ENCODE measurements at places on chromosomes 4 and X.

- DNase-seq, result no peak
Measured at GRCh38 chr4:10034136-10034535, 12.8 kb upstream of the SLC2A9 start.

DNA sequence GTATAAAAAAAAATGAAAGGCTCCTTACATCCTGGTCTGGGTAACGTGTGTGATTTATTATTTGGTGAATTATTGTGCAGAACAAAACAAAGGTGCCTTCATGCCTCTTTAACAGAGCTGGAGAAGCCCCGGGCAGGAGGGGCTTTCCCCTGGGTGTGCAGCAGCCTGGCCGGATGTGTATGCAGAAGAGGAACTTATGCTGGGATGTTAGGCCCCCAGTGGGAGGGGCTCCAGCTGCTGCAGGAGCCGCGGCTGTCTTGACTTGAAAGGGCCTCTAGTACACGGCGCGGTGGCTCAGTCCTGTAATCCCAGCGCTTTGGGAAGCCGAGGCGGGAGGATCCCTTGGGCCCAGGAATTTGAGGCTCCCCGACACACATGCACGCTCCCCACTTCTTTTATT is 16.0 kb downstream of the CCNQ start:
- DNase-seq, result no peak

DNA sequence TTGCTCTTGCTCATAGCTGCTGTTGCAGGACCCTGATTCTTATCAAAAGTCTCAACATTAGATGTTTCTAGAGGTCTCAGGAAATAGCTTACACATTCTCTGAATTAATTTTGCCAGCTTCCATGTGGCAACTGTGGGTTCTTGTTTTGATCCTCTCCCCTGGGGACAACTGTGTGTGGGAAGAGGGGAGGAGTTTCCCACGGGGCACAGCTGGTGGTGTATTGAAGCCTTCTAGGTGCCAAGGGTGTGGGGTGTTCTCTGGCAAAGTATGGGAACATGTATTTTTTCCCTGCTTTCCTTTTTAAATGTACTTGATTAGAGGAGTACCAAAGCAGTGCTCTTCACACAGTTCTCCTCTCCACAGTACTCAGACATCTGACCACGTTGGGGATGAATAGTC is 212.7 kb downstream of the RPA4 start:
- DNase-seq, result no peak

DNA sequence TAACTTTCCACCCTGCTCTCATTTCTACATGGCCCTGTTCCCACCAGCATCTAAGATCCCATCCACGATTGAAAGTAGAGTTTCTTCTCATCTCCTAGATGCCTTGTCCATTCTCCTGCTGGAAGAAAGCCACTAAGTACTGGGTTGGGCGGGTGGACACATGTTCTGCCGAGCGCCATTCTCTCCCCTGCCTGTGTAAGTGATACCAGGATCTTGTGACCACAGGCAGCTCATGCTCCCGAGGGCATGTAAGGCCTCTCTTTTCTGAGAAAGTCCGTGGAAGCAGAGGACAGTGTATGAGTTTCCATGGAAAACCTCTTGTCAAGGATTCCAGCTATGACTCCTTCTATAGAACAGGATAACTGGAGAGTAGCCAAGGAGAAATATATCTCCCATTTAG is 3.3 kb upstream of the SLC25A4 start:
- no peak for DNase-seq

- no peak for DNase-seq
Measured at GRCh38 chrX:11431786-11432185, 138.6 kb downstream of the AMELX start.

DNA sequence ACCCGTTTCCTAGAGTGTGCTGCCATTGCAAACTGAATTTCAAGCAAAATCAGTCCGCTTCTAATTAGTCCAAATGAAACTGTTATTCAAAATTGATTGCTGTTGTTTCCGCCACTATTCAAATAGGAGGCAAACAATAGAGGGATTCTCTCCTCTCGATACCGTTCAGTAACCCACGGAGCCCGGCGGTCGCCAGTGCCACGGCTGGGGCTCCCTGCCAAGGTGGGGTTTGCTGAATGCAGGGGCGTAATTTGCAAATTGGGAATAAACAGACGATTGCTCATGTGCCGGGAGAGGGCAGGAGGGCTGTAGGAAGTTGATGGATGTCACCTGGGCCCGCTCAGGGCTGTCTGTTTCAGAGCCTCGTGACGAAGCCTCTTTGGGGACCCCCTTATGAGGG is 8.8 kb downstream of the ADRA2C start:
- DNase-seq, result no peak

- no peak for DNase-seq
Measured at GRCh38 chr4:102061133-102061532, 270.6 kb downstream of the BANK1 start.

DNA sequence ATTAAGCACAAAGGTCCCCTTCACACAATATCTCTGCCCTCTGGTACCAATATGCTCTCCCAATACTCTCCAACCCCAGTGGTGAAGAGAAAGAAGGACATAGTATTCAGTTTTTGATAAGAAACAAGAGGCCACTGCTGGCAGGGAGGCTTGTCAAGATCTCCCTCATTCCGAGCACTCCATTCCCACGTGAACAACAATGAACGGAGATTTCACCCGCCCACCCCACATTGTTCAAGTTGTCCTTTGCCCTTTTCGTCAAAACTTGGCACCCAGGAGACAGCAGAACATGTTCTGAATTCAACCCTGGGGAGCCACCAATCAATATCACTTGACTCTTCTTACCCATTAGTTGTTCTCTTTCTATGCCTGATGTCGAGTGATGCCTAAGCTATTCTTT is 54.2 kb upstream of the SLC25A4 start:
- DNase-seq, result no peak

GRCh38 chr4:150215601-150216000 is 137.4 kb downstream of the DCLK2 start:
- no peak for DNase-seq

DNA sequence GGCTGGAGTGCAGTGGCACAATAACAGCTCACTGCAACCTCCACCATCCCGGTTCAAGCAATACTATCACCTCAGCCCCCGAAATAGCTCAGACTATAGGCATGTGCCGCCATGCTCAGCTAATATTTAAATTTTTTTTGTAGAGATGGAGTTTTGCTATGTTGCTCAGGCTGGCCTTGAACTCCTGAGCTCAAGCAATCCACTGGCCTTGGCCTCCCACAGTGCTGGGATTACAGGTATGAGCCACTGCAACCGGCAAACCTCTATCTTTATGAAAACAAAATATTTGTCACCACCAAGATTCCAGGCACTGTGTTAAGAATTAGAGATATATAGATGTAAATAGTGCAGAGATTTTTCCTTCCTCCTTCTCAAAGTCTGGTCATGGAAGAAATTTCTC is 232.5 kb downstream of the ANKRD50 start:
- DNase-seq, result no peak

DNA sequence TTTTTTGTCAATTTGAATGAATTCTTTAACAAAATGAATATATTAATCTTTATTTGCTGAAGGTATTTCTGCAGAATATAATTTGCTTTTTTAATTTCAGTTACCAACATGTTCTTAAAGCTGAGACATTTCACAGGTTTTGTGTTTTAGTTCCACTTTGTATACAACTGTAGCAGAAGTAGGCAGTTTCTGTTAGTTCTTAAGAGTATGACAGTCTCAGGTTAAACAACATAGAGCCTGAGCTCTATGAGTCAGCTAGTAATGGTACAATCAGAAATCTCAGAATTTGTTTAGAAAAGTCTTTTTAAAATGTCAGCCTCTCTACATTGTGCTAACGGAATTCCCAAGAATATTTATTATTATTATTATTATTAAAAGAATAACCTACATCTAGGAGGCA is 50.4 kb downstream of the GSTCD start:
- no peak for DNase-seq
